Left lung (tissue), 14 donors: ENCODE measurements at places on chromosomes 4 and X.

DNA sequence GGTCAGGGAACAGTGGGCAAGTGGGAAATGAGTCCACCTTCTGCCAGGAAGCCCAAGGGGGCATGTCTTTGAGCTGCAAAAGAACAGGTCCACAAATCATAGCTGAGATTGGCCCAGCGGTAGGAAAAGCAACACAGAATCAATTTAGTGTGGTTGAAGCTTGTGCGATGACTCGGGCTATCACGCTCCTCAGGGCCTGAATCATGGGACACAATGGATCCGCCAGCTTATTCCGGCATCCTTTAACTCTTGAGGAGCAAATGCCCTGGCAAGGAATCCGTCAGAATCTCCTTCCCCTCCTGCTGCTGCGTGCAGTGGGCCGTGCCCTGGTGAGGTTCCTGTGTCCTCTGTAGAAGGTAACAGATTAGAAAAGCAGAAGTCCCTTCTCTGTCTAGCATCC is 98.0 kb downstream of the RELL1 start:
- no peak for DNase-seq

DNA sequence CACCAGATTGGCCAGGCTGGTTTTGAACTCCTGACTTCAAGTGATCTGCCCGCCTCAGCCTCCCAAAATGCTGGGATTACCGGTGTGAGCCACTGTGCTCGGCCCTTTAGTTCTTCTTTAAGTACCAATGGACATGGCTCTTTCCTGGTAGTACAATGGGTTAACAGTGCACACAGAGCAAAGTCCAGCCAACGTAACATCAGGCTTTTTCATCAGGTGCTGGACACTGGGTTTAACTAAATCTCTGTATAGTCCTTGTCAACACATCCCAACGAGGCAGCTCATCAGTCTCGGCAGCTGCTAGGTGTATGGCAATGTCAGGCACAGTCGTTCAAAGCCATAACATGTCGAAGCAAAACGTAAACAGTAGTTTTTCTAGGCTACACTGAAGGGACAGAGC is 93.8 kb downstream of the HDAC8 start:
- no peak for DNase-seq

- no peak for DNase-seq
Observed at GRCh38 chr4:146222313-146222712, 8.0 kb downstream of the REELD1 start.

- DNase-seq: no peak
Observed at GRCh38 chrX:23765449-23765848, 17.5 kb upstream of the SAT1 start.

DNA sequence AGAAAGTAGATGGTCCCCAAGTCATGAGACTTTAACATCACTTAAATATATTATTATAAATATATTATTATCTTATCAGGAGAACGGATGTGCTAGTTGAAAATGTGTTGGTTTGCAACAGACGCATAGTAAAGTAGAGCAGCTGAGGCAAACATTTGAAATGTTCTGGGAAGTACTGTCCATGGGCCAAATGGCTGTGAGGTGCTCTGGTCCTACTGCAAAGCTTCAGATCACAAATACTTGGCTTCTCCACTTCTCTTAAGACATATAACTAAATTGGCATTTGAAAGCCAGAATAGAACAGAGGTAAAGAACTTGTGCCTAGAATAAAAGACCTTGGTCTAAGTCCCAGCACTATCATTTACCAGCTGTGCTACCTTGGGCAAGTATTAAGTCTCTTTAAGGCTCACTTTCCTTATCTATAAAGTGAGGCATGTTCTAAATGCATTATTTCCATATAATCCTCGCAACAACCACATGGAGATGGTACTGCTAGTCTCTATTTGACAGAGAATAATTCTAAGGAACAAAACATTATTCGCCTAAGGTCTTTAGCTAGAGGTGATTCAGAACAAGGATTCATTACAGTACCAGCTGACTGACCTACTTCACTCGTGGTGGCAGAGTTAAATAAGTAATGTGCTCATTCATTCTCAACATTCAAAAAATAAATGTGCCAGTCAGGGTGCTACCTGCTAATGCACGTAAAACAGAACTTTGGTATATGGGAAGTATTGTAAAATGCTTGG is 297.1 kb downstream of the PPP3CA start:
- no peak for DNase-seq

GRCh38 chrX:65644621-65645289 is 22.7 kb upstream of the MSN start:
- DNase-seq: peak; percentile 74

GRCh38 chr4:184824081-184824775 is 1.5 kb downstream of the ACSL1 start:
- DNase-seq: no peak

- no peak for DNase-seq
Observed at GRCh38 chr4:27062256-27062655, 201.6 kb downstream of the STIM2 start.

DNA sequence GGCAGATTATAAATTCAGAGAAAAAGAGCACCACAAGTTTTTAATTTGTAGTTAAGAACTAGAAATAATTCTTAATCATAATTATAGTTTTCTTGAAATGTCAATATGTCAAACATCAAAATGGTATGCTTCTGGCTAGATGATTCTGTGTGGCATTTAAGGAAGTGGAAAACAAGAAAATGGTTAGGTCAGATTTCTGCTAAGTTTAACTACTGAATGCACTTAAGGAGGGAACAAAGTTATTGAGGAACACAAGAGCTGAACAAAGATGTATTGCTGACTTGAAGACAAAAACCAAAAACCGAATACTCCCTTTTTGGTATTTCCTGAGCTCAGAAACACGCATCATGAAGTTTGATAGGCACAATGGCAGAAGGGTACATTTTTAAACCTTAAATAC is 58.7 kb upstream of the GPR34 start:
- DNase-seq: no peak

DNA sequence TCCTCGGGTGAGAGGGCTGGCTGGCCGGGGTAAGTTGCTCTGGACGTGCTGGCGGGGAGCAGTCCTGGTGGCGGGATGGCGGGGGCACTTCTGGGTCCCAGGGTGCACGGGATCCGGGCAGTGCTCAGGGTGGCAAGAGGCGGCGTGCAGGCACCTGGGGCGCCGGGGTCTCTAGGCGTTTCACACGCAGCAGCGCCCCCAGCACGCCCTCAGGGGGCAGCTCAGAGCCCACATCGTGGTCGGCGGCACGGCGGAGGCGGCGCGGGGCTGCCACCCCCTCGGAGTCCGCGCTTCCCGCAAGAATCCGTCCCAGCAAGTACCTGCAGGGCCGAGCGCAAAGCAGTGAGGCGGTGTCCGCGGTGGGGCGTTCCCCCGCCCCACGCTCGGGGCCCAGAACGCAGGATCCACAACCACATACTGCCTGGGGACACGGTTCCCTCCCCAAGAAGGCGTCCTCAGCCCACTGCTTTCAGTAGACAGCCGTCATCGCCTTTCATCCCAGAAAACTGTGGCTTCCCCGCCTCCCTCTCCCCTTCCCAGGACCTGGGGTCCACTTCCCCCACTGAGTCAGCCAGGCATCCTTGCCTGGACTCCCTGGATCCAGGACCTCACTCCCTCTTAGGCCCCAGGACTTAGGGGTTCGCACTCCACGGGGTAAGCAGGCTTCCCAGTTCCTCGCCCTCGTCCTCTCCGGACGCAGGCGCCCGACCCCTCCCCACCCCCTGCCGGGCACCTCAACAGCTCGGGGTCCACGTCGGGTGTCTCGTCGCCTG is 4.1 kb downstream of the PCSK1N start:
- DNase-seq: no peak

DNA sequence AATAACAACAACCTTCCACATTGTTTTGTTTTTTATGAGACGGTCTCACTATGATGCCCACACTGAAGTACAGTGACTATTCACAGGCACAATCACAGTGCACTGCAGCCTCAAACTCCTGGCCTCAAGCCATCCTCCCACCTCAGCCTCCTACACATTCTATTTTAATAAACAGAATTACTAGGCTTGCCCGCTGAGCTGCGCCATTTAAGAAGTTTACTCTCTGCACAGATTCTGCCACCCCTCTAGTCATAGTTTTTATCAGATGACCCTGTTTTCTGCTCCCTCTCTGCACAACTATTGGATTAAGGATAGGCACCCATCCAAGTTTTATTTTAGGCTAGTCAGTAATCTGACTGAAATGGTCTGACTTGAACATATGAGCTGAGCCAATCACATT is 11.3 kb upstream of the COX18 start:
- DNase-seq: no peak

DNA sequence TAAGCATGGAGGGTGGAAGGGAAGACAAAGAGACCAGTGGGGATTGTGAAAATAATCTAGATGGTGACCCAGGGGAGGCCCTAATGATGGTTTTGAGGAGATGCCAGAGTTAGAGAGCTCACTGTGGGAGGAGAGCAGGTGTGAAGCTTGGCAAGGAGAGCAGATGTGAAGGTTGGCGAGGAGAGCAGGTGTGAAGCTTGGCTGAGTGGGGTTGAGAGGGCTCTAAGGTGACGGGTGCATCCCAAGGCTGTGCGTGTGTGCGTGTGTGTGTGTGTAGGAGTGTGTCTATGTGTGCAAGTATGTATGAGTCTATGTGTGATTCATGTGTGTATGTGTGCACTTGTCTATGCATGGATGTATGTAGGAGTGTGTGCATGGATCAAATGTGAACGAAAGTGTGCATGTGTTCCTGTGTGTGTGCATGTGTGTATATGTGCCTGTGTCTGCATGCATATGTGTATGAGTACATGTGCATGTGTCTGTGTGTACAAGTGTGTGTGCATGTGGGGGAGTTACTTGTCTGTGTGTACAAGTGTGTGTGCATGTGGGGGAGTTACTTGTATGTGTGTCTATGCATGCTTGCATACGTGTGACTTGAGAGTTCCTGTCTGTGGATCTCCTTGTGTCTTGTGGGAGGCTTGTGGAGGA is 72.0 kb downstream of the EVC start:
- DNase-seq: no peak

- DNase-seq: peak; percentile 71
Observed at GRCh38 chrX:68894513-68895340, 65.9 kb downstream of the EFNB1 start.

DNA sequence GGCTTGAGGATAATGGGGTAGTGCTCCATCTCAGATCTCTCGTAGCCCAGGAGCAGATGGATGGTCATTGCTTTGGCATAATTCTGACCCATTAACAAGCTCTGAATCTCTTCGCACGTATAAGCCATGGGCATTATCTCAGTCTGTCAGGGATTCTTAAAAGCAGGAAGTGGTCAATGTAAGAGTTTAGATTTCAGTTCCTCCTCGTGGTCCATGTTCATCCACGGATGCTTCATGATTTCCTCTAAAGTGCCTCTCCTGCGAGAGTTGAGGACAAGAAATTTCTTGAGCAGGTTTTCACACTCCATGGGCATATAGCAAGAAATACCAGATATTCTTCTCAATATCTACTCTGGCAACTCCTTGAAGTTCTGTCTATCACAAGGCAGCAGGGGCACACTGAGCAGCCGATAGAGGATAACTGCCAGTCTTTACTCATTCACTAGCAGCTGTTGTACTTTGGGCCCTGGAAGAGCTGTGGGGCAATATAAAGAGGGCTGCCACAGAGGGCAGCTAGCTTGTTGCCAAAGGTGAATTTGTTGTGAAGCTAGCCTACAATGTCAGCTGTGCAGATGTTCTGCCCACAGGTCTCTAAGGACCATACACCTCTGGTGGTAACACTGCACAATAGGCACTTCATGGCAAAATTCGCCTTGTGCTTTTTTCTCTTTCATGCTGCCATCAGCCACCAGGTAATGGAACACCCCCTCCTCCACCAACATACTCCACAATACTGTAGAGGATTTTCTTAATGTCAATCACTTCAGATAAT is 52.0 kb upstream of the WDR17 start:
- DNase-seq: no peak

- DNase-seq: no peak
Observed at GRCh38 chr4:82247629-82248028, 126.2 kb downstream of the HNRNPD start.

GRCh38 chr4:87950493-87950892 is 25.0 kb upstream of the SPP1 start:
- no peak for DNase-seq

DNA sequence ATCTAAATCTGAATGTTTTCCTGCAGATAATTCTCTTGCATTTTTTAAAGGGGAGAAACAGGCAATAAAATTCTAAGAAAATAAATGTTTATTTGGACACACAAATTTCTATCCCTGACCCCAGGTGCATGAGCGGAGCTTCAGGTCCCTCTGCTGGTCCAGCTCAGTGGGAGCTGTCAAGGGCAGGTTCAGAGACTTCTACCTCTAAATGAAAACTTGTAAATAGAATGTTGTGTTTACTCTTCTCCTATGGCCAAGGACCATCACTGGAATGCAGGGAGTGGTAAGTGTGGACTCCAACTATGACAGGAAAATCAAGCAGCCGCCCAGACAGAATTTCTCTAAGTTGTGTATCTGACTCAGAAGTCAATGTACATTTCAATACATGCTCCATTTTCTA is 148.6 kb upstream of the TTC29 start:
- DNase-seq: no peak

- peak; percentile 85 for DNase-seq
Observed at GRCh38 chrX:69285881-69286564, 120.8 kb upstream of the PJA1 start.

- DNase-seq: no peak
Observed at GRCh38 chr4:20960291-20960690, 260.0 kb downstream of the PACRGL start.

DNA sequence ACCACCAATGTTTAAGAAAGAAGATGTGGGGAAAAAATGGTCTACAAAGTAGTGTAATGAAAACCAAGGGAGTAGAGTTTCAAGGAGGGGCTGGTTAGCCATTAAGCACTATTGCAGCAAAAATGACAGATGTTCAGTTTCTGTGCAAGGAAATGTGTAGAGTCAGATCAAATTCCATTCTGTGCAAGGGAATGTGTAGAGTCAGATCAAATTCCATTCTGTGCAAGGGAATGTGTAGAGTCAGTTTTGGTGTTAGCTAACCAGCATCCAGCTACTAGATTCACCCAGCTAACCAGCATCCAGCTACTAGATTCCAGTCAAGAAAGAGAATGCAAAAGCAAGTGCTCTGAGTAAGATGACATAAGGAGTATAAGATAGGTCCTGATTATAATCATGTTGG is 208.8 kb downstream of the COX18 start:
- no peak for DNase-seq

DNA sequence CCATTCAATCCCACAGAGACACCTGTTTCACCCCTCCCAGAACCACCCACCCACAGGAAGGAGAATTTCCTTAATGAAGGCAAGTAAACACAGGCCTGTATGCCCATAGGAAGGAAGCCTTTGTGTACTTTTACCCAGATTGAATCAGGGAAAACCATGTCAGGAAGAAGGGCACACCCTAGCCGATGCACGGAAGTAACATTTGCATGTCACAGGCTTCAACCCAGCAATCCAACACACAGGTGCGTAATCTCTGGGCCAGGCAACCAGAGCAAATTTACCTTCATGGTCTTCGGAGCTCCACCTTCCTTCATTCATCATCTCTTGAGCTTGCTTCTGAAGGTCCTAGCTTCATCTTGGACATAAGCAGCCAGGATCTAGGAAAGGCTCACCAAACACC is 206.3 kb downstream of the SHROOM3 start:
- DNase-seq: no peak

- DNase-seq: no peak
Observed at GRCh38 chr4:81538716-81539427, 67.2 kb upstream of the RASGEF1B start.
